T-helper 17 cell (primary cell): ENCODE measurements at places on chromosomes 11 and 22. TPM values are rescaled to one million over a fixed set of nuclear protein-coding genes. Genes with fewer than 3 reads are reported as not detected.

SLCO2B1 gene
- total RNA-seq, result not detected

JHY gene
- 3.0 TPM for total RNA-seq

SMTNL1 gene
- not detected for total RNA-seq

DNA sequence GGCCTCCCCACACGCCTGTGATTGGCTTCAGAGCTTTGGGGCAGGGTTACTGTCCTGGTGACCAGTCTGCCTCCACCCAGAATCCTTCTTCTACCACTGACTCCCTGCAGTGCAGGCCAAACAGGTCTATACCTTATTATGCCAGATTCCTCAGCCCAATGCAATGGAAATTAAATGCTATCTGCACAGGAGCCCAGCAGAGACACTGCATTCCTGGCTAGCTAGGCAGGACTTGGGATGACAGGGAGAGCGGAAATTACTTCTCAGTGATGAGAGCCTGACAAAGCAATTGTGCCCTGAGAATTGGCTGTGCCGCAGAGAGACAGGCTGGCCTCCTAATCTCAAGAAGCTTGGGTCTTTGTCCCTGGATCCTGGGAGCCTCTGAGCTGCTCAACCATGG lies 143.8 kb upstream of the NCAM1 start:
- no peak for DNase-seq
- no peaks in the 10 kb centered on the region for H3K4me1 ChIP-seq
- peaks cover 17% of the 10 kb centered on the region for H3K27me3 ChIP-seq
- H3K27ac ChIP-seq, result no peak overlapping the region
- no peak overlapping the region for H3K4me3 ChIP-seq

GRCh38 chr22:25829237-25829636 lies 87.2 kb downstream of the MYO18B start:
- no peak overlapping the region for H3K27ac ChIP-seq
- DNase-seq, result no peak
- H3K4me3 ChIP-seq, result no peak overlapping the region
- H3K27me3 ChIP-seq, result peaks cover 4% of the 10 kb centered on the region
- H3K36me3 ChIP-seq, result no peaks in the 10 kb centered on the region
- H3K4me1 ChIP-seq, result no peaks in the 10 kb centered on the region

GRCh38 chr11:69245041-69245440 lies 48.9 kb upstream of the MYEOV start:
- no peak for DNase-seq
- H3K4me3 ChIP-seq, result no peak overlapping the region
- no peak overlapping the region for H3K27ac ChIP-seq

GRCh38 chr11:131684111-131685060 lies 314.0 kb downstream of the NTM start:
- no peaks in the 10 kb centered on the region for H3K4me1 ChIP-seq
- no peak overlapping the region for H3K27ac ChIP-seq
- H3K4me3 ChIP-seq, result no peak overlapping the region
- no peak for DNase-seq

DNA sequence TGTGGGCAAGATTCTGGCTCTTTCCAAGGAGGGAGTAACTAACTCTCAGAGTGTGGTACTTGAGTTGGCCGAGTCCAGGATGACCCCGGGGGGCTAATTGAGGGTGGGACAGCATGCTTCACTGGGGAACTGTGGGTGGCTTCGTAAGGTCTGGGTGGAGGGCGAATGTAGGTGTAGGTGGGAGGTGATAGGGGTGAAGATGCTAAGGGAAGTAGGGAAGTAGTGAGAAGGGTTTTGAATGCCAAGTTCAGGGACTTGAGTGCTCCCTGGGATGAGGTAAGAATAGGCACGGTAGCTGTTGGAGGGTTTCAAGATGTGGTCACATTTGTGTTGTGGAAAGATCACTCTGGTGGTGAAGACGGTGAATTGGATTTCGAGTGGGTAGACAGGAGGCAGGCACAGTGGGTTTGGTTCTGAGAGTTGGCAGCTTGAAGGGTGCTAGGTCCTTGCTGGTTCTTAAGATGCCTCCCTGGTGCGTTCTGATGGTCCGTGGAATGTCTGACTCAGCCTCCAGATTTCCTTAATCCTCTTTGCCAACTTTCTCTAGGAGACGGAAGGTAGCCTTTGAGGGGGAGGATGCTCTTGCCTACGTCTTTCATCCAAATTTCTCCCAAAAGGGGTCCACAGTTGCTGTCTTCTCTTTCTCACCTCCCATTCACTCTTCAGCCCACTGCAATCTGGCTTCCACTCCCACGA lies 2.5 kb upstream of the DNAL4 start:
- peaks cover 11% of the 10 kb centered on the region for H3K36me3 ChIP-seq
- H3K27me3 ChIP-seq, result peaks cover 39% of the 10 kb centered on the region
- DNase-seq, result no peak
- H3K27ac ChIP-seq, result no peak overlapping the region
- peaks cover 13% of the 10 kb centered on the region for H3K4me1 ChIP-seq
